ENCODE measurements at places on chromosomes 11 and 22.
A peak's percentile ranks its signal among the peaks of the same experiment; 100 is the strongest.

GRCh38 chr11:48095779-48096470 is 115.6 kb downstream of the PTPRJ start:
- DNase-seq = no peak

GRCh38 chr11:46514370-46514769 is 79.5 kb downstream of the AMBRA1 start:
- no peak for DNase-seq

DNA sequence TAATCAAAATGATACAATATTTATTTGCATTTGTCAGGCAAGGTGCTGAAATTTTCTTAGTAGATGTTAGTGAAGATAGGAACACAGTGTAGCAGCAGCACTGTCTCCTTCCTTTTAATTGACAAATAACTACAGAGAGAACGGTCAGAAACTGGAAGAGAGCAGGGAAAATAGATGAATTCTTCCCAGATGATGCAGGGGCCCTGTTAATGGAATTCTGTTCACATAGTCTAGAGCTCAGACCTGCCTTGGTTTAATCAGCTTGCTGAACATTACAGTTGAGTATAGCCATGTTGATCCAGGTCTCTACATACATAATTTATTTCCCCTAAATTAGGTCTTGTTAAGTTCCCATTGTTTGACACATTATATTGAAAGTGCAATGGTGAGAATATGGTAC is 127.4 kb downstream of the SLC17A6 start:
- DNase-seq = no peak

DNA sequence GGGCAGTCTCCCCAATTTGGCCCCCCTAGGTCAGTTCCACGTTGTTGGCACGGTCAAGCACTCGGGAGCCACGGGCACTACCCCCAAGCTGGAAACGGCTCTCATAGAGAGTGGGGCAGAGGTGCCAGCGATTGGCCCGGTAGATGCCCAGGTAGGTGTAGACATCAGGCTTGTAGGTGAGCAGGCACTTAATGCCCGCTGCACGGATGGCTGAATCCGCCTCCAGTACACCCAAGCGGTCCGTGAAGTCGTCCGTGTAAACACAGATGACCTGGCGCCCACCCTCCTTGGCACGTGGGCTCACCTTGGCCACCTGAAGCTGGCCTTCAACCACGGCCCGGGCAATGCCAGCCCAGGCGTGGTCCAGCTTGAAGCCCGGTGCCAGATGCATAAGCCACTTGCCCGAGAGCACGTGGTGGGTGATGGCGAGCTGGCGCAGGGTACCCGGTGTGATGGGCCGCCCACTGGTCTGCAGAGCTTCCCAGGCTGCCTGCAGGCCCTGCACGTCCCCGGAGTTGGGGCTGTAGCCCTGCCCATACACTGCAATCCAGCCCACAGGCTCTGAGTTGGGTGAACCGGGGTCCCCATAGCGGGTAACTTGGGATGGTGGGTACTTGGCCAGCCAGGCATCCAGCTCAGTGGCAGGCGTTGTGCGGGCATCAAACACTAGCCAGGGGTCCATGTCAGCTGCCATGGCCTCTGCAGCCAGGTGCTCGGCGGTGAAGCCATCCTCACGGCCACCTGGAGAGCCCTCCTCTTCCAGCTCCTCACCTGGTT is 1.2 kb downstream of the C11orf68 start:
- DNase-seq = peak; percentile 73

DNA sequence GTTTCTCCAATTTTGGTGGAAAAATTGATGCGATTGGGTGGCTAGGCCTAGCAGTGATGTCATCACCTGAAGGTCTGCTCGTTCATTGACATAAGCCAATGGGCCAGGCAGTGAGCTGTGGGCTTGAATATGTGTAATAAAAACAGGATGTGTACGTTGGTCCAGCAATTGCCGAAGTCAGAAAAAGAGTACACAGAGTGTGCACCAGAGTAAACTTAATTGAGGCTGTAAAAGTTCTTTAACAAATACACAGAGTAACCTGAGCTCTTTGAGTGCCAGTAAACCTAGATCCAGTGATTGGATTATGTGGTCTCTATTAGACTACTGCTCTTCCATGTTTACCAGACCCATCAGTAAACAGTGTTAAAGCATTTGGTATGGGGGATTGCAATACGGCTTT is 13.0 kb upstream of the GLYATL1 start:
- DNase-seq = no peak

DNA sequence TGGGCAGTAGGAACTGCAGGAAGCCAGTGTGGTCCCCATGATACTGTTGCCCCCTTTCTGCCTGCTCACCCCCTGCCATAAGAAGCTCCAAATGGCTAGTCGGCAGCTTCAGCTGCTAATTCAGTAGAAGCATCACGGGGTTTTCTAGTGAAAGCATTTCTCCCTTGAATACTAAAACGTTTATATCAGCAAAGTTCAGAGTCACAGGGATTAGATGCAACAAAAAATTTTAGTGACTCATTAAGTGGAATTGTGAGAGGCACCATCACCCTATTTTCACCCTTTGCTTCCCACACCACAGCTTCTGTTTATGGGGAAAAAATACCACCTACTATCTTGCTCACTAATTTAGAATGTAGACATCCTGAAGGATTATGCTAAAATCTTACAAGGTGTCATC is 25.2 kb downstream of the RAB39A start:
- DNase-seq = no peak

DNA sequence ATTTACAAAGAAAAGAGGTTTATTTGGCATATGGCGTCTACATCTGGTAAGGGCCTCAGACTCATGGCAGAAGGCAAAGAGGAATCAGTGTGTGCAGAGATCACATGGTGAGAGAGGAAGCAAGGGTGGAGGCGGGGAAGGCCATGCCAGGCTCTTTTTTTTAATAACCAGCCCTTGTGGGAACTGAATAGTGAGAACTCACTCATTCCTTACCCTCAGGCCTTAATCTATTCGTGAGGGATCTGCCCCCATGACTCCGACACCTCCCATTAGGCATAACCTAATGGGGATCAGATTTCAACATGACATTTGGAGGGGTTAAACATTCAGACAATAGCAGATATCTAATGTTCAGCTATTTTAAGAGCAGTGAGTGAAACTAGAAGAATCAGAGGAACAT is 55.7 kb downstream of the ATM start:
- no peak for DNase-seq

- no peak for DNase-seq
Measured at GRCh38 chr11:104134745-104135144, 29.2 kb downstream of the PDGFD start.

GRCh38 chr11:64320556-64320955 is 2.6 kb downstream of the PRDX5 start:
- no peak for DNase-seq

- DNase-seq = no peak
Measured at GRCh38 chr11:32817852-32818183, 11.9 kb upstream of the PRRG4 start.

GRCh38 chr22:45205276-45205925 is 35.3 kb downstream of the KIAA0930 start:
- DNase-seq = no peak

DNA sequence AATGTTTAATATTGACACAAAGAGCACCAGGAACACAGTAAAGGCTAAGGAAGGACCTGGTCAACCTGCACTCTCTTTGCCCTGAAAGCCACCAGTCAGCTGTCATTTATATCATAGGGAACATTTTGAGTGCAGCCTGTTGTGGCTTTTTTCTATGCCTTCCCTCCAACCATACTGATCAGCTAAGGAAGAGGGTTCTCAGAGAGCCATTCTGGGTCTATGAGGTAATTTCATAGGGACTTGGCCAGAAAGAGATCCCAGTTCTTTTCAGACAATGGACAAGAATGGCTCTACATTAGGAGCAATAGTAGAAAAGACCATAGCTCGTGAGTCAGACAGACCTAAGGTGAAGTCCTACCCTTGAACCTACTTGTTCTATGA is 132.8 kb downstream of the CCDC34 start:
- DNase-seq = no peak

DNA sequence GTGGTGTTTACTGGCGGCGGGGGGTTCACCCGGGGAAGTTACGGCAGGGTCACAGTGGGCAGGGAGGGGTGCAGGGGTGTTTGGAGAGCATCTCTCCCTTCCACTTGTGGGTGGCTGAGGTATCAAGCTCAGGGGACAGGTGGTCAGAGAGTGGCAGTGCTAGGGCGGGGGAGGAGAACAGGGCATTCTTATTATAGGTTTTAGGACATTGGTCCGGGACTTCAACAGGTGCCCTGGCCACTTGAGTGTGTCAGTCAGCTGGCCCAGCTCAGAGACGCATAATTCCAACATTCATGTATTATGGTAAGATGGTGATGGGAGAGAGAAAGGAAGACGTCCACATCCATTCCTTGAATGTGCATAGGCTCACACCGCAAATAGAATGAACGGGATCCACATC is 101.7 kb downstream of the TEAD1 start:
- no peak for DNase-seq

DNA sequence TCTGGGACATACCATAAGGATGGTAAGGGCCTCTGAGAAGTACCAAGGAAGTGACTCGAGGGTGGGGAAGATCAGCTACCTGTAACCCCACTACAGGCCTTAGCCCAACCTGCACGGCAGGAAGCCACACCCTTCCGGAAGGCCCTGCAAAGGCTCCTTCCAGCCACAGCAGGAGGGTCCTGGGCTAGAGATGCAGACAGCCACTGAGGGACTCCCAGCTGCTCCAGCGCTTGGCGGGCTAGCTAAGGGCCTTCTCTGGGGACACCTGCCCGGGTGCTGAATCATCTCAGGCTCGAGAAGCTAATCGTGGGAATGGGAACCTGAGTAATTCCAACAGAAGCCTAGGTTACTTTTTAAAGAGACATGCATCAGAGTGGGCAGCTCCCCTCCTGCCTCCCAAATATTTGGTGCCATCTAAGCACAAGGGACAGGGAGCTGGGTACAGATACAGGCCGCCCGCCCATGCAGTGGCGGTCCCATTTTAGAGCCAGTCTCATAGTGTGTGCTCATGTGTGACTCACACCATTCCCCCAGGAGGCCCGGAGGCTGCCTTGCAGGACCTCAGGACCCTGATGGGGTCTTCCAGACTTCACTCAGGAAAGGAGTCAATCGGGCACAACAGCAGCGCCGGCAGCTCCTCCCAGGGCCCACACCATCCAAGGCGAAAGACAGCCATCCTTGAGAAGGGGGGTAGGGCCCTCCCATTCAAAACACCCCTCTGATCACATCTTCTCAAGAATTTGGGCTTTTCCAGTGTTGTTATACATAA is 8.0 kb downstream of the MYH9 start:
- DNase-seq = no peak

- DNase-seq = no peak
Measured at GRCh38 chr11:131172011-131172410, 198.4 kb upstream of the NTM start.

- no peak for DNase-seq
Measured at GRCh38 chr22:27937453-27937852, 18.4 kb upstream of the PITPNB start.

GRCh38 chr11:127226949-127227348 is 226.4 kb upstream of the KIRREL3 start:
- no peak for DNase-seq

DNA sequence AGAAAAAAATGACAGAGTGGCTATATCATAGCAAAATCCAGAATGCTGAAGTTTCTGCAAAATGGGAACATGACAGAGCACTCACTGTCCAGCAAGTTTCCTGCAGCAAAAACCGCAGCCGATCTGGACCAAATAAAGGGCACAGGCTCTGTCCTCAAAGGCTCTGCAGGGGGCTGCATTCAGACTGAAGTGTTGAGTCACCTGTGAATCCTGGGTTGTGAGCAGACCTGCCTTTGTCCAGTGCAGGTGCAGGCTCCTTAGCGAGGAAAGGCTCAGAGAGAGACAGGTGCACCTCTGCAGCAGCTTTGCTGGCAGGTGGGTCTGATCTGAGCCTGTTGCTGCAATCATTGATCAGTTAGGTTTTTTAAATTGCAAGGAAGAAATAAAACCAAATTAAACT is 29.3 kb upstream of the NFAM1 start:
- DNase-seq = no peak

DNA sequence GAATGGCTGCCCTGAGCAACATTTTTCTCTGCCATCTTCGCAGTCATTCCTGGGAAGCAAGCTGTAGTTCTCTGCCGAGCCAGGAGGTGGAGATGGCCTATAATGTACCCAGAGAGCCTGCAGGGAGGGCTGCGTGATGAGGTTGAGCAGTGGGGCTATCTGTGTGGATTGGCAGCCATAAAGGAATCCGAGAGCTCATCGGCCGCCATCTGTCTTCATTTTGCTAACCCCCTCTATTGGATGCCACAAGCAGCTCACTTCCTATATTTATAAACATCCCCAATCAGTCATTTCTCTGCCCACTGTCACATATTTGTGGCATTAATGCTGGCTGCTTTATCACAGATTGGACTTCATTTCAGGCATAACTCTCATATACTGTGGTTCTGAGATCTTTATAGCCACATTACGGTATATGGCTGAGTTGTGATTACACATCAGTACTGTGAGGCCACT is 209.5 kb downstream of the NTM start:
- peak; percentile 90 for DNase-seq

GRCh38 chr11:61959678-61960077 is 7.8 kb downstream of the FTH1 start:
- no peak for DNase-seq

DNA sequence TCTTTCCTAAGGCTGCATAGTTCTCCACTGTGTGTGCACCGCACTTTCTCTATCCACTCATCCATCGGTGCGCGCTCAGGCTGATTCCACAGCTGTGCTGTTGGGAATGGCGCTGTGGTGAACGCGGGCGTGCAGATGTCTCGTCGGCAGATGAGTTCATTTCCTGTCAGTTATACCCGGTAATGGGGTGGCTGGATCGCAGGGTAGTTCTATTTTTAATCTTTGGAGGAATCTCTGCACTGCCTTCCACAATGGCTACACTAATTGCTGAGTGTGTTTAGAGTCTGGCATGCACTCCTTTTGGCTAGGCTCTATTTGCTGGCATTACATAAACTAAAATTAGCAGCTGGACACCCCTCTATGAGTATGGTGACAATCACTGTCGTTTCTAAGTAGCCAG is 27.9 kb upstream of the KRTAP5-7 start:
- no peak for DNase-seq

- DNase-seq = no peak
Measured at GRCh38 chr11:91585035-91585801, 639.4 kb upstream of the FAT3 start.

DNA sequence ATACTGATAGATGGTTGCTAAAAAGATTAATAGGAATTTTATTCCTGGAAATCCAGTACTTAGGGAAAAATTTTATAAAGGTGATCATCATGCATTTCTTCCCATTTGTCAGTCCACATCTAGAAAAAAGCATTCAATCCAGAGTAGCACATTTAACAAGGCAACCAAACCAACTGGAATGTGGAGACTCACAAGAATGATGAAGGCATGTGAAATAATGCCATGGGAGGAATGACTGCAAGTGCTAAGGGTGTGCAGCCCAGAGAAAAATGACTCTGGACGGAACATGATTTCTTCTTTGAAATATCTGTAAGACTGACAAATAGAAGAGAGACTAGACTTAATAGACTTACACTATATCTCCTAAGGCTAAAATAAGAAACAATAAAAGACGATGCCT is 33.8 kb downstream of the BLID start:
- no peak for DNase-seq
